ENCODE measurements at places on chromosomes 5 and 9.

GRCh38 chr5:22754155-22754554 is 99.0 kb downstream of the CDH12 start:
- DNase-seq = no peak

- no peak for DNase-seq
Observed at GRCh38 chr5:133398646-133399101, 213.7 kb downstream of the FSTL4 start.

GRCh38 chr9:122331523-122331927 is 39.3 kb upstream of the PTGS1 start:
- no peak for DNase-seq

GRCh38 chr5:131230406-131230805 is 33.4 kb upstream of the CDC42SE2 start:
- DNase-seq = peak; percentile 26

DNA sequence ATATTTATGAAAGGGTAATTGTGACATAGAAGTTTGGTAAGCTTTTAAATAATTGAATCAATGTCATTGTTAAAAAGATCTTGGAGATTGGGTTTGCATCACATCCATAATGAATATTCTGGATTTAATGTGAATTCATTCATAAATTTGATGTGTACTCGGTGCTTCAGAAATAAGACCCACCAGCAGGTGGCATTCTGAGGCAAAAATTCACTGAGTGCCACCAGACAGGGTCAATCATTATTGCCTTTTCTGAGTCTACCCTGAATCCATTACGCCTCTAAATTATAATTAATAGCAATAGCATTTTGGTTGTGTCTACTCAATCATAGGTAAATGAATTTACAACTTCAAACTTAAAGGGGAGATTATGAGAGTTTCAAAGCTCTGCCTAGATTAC is 1.0 kb downstream of the TRPC7 start:
- no peak for DNase-seq

DNA sequence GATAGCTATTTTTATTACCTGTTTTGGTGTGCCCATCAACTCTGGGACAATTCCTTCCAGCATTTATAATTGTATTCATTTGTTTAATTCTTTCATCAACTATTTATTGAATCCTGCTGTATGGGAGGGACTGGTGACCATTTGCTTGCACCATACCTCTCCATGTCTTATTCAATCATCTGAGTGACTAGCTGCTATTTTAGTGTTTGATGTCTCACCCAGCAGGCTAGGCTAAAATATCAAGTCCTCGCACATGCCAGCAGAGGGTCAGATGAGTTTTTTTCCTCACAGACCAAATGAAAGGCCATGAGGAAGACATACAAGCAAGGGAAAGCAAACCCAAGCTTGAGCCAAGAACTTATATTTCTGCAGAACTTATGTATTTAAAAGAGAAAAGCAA is 63.9 kb downstream of the CETN3 start:
- no peak for DNase-seq

DNA sequence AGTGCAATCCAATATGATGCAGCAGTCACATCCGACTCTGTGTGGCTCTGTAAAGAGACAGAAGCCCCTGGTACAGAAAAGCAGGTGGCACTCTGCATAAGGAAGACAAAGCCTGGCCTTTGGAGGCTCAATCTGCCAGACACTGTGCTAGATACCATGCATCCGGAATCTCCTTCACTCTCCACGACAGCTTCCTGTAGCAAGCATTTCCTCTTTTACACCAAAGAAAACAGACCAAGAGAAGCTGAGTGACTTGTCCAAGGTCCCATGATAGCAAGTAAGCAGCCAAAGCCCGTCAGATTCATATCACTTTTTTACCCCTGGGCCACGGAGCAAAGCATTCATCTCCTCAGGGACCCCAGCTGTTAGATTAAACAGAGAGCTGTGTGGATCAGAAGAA is 64.2 kb upstream of the SMIM23 start:
- DNase-seq = no peak

Measured in ELF-1 (cell line).